ENCODE measurements at places on chromosomes 5 and 9. TPM values are rescaled to one million over a fixed set of nuclear protein-coding genes. Genes with fewer than 3 reads are reported as not detected.

DNA sequence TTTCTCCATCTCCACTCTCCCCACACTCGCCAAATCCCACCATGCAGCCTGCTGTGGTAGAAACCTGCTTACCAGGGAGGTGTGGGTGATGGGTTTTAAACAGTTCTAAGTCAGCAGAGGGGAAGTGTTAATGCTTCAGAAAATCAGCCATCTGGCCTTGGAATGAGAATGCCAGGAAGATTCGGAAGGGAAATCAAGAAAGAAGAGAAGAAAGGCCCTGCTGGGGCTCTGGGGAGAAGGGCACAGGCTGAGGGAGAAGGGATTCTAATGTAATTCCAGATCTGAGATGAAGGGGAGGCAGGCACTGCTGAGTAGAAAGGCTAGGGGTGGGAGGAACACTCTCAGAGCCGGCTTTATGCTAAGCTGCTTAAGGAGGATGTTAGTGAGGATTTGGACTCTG lies 434.7 kb upstream of the DMAC1 start:
- no peak for DNase-seq
- no peaks in the 10 kb centered on the region for H3K4me1 ChIP-seq
- no peak overlapping the region for H3K27ac ChIP-seq
- no peaks in the 10 kb centered on the region for H3K36me3 ChIP-seq
- no peaks in the 10 kb centered on the region for H3K27me3 ChIP-seq

GRCh38 chr5:82339792-82340191 lies 61.6 kb upstream of the RPS23 start:
- no peaks in the 10 kb centered on the region for H3K36me3 ChIP-seq
- no peaks in the 10 kb centered on the region for H3K4me1 ChIP-seq
- DNase-seq: no peak

DNA sequence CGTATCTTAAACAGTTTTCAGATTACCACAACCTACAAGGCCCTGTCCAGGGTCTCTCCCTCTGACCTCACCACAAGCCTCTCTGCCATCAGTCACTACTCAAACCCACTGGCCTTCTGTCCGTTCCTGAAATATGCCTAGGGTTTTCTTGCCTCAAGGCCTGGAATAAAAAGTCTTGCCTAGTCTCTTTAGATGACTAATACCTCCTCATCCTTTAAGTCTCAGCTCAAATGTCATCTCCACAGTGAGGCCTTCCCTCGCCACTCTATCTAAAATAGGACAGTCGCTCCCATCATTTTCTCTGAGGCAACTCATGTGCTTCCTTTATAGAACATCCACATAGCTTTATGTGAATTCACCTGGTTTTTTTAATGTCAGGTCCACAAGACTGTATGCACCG lies 5.2 kb downstream of the DENND1A start:
- peaks cover 24% of the 10 kb centered on the region for H3K4me1 ChIP-seq
- H3K27me3 ChIP-seq: no peaks in the 10 kb centered on the region

- no peak for DNase-seq
- H3K4me1 ChIP-seq: no peaks in the 10 kb centered on the region
- no peaks in the 10 kb centered on the region for H3K27me3 ChIP-seq
Measured at GRCh38 chr5:83921666-83922193, 201.1 kb upstream of the HAPLN1 start.

DNA sequence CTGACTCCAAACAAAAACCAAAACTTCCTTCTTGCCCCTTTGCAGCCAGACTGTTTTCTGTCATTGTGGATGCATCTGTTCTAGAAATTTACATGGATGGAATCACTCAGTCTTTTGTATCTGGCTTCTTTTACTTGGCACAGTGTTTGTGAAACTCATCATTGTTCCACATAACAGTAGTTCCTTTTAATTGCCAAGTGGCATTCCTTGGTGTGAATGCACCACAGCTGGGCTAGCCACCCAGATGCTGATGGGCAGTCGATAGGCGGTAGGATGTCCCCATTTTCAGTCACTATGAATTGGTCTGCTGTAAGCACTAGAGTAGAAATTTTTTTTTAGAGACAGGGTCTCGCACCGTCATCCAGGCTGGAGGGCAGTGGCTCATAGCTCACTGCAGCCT lies 6.3 kb upstream of the CLPTM1L start:
- H3K27ac ChIP-seq: no peak overlapping the region
- DNase-seq: no peak
- no peaks in the 10 kb centered on the region for H3K36me3 ChIP-seq
- no peaks in the 10 kb centered on the region for H3K27me3 ChIP-seq

DNA sequence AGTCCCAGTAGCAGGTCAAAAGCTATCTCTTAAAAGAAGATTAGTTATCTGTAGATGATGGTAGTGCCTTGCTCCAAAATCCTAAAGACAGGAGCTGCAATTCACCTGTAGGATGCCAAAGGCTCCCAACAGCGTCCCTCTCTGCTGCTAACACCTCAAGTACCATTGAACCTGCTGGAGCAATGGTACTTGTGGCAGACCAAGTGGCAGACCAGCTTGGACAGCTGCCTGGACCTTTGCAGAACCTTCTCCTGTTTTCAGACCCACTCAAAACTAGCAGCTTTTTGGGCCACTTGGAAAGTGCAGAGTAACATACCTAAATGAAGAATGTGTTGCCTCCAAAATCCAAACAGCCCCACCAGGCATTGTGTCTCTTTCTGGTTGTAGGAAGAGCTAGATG lies 6.9 kb upstream of the CCDC180 start:
- H3K4me1 ChIP-seq: no peaks in the 10 kb centered on the region
- no peaks in the 10 kb centered on the region for H3K36me3 ChIP-seq
- H3K27ac ChIP-seq: no peak overlapping the region

GRCh38 chr5:14545862-14546261 lies 35.7 kb upstream of the OTULINL start:
- no peak overlapping the region for H3K27ac ChIP-seq
- H3K36me3 ChIP-seq: no peaks in the 10 kb centered on the region

- H3K27me3 ChIP-seq: no peaks in the 10 kb centered on the region
- peaks cover under 1% of the 10 kb centered on the region for H3K4me1 ChIP-seq
- no peak overlapping the region for H3K4me3 ChIP-seq
- H3K27ac ChIP-seq: no peak overlapping the region
- DNase-seq: no peak
Measured at GRCh38 chr9:75664597-75664996, 225.9 kb upstream of the PCSK5 start.

GRCh38 chr9:136644593-136645351 lies 17.9 kb upstream of the EGFL7 start:
- H3K4me3 ChIP-seq: no peak overlapping the region
- no peaks in the 10 kb centered on the region for H3K36me3 ChIP-seq
- no peaks in the 10 kb centered on the region for H3K4me1 ChIP-seq

DNA sequence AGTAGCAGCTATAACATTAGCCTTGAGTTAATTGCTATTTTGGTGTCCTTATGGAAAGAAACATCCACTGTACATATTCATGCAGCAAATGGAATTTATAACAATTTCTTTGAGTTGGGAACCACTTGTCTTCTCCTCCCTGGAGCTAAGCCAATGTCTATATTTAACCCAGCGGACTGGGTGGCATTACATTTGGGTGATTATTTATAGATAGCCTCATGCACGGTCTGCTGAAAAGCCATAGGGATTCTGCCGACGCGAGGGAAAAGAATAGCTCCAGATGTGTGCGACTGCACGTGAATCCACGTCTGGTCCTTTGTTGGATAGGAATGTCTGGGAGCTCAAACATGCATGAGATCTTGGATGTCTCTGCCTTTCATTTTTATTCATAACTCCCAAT lies 157.5 kb upstream of the BRINP1 start:
- H3K27me3 ChIP-seq: no peaks in the 10 kb centered on the region
- H3K4me3 ChIP-seq: no peak overlapping the region
- no peak for DNase-seq
- H3K36me3 ChIP-seq: no peaks in the 10 kb centered on the region

DNA sequence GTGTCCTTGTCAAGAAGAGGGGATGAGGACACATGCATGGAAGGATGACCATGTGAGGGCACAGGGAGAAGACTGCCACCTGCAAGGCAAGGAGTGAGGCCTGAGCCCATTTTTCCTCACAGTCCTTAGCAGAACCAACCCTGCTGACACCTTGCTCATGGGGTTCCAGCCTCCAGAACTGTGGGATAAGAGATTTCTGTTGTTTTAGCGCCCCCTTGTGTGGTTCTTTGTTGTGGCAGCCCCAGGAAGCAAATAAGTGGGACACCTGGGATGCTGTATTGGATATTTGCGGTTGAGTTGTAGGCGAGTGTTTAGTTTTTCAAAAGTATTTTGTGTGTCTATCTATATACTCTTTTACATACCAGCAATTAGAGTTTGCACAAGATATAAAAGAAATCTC lies 206.4 kb downstream of the NXNL2 start:
- H3K4me1 ChIP-seq: no peaks in the 10 kb centered on the region
- H3K4me3 ChIP-seq: no peak overlapping the region
- no peak overlapping the region for H3K27ac ChIP-seq
- peak; percentile 82 for DNase-seq
- no peaks in the 10 kb centered on the region for H3K36me3 ChIP-seq

The PRRX2 gene
- total RNA-seq: not detected

DNA sequence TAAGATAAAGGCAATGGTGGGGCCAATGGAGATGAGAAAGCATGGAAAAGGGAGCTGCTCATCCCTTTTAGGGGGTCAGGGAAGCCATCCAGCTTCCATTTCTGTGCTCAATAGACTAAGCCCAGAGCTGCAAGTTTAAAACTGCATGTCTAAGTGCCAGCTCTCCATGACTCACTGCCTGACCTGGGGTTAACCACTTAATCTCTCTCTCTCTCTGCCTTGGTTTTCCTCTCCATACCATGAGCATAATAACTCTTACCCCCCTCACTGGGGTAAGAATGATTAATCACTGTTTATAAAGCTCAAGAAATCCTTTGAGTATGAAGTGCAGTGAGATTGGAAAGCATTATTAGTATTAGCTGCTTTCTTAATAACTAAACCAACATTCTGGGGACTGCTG lies 1382.4 kb upstream of the WWC1 start:
- no peaks in the 10 kb centered on the region for H3K36me3 ChIP-seq
- H3K27me3 ChIP-seq: no peaks in the 10 kb centered on the region
- H3K4me3 ChIP-seq: no peak overlapping the region
- no peak overlapping the region for H3K27ac ChIP-seq
- no peaks in the 10 kb centered on the region for H3K4me1 ChIP-seq
